RCC 7860 (cell line): ENCODE measurements at places on chromosomes 7 and 10.

- no peak for DNase-seq
Measured at GRCh38 chr10:115321360-115321759, 228.2 kb downstream of the ATRNL1 start.

GRCh38 chr10:77361831-77362230 is 275.8 kb downstream of the KCNMA1 start:
- DNase-seq: no peak

- DNase-seq: no peak
Measured at GRCh38 chr10:20817116-20817515, 80.0 kb downstream of the NEBL start.

DNA sequence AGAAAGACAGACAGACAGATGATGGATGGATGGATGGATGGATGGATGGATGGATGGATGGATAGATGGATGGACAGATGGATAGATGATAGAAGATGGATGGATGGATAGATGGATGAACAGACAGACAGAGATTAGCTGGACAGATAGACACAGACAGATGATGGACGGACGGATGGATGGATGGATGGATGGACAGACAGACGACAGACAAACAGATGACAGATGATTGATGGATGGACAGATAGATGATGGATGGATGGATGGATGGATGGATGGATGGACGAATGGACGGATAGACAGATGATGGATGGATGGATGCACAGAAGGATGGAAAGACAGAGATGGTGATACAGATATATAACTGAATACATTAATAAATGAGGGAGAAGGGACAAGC is 190.9 kb upstream of the CALN1 start:
- no peak for DNase-seq

DNA sequence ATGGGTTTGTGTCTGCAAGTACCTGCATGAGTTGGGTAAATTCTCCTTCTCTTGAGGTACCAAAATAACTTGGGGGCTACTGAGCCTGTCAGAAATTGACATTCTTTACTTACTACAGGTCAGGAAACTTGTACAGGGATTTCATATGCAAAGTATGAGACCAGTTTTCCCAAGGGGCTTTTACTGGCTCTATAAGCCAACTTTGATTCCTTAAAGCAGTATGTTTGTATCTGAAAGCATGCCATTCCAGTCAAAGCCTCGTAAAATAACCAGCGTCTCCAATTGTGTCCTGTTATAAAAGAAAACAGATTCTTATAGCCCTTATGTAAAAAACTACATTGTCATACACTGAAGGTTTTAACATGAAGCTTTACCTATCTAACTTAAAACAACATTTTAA is 90.2 kb downstream of the ZNF467 start:
- no peak for DNase-seq

GRCh38 chr7:35869810-35870209 is 69.0 kb downstream of the SEPTIN7 start:
- no peak for DNase-seq

DNA sequence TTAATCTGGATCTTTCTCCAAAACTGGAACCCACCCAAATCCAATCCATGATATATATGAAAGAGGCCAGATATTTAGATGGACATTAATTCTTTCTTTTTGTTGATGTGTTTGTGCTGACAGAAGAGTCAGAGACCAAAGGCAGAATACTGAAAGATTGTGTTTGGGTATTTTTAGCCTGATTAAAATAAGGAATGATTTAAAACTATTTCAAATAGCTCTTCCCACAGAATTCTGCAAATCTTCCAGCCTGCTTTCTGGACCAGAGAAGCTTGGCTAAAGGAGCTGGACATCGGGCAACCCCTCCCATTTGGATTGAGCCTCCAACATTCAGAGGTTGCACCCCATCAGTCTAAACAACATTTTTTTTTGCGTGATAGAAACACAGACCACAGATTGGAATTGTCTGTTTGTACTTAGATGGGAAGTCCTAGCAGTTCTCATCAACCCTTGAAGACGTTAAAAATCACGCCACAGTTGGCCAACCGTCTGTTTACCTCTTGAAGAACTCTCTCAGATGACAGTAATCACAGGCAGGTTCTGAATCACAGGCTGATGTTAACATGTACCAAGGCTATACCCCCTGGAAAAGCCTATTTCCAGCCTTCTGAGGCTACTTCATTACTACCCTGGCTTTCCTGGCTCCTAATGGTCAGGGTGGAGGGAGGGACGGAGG is 155.2 kb upstream of the NRP1 start:
- no peak for DNase-seq

DNA sequence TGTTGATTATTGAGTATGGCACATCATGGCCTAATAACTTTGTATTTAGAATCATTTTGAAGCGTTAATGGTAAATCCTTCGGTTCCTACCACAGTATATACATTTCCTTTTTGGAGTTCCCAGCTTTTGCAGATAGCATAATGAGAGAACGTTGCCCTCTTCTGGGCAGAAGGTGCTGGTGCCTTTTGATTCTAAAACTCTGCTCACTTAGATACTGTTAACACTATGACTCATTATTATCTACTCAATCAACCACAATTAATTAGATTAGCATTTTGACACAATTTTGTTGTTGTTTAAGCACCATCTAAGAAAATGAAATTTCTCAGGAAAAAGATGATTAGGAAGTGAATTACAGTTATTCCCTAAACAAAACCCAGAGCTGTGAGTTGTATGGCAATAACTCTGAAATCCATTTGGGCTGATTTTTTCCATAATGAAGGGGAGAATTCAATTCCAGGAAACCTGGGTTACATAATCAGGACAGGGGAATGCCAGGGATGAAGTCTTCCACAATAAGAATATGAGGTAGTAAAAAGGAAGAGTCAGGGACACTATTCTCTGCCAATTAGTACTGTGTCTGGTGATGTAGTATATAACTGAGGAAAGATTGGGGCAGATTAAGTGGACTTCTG is 11.5 kb upstream of the DLD start:
- DNase-seq: peak; percentile 48

DNA sequence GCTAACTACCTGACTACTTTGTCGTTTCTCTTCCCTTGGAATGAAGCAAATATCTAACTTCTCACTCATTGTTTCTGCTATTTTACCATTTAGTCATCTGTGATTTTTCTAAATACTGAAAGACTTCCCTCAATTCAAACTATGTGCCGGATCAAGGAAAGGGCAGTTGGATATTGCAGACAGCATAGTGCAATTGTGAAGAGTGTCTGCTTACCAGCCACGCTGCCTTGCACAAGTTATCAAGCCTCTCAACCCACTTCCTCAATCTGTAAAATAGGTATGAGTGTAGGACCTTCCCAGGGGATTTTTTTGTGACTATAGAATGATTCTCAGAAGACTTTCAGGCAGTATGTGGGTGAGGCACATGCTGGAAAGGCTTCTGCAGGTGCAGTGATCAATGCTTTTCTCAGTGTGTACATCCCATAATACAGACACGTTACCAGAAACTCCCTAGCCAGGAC is 54.3 kb downstream of the EGFR start:
- peak; percentile 76 for DNase-seq

GRCh38 chr7:77482015-77482414 is 55.1 kb upstream of the PTPN12 start:
- no peak for DNase-seq

DNA sequence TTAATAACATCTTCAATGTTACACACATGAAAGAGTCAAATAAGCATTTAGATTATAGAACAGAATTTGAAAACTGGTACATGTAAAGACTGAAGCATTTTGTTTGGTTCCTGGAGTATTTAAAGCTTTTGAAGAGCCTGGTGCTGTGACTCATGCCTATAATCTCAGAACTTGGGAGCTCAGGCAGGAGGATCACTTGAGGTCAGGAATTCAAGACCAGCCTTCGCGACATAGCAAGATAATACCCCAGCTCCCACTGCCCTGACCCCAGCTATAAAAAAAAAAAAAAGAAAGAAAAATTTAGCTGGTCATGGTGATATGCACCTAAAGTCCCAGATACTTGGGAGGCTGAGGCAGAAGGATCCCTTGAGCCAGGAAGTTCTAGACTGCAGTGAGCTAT is 87.8 kb downstream of the HDAC9 start:
- DNase-seq: peak; percentile 62

- no peak for DNase-seq
Measured at GRCh38 chr7:134028853-134029252, 98.3 kb upstream of the LRGUK start.

DNA sequence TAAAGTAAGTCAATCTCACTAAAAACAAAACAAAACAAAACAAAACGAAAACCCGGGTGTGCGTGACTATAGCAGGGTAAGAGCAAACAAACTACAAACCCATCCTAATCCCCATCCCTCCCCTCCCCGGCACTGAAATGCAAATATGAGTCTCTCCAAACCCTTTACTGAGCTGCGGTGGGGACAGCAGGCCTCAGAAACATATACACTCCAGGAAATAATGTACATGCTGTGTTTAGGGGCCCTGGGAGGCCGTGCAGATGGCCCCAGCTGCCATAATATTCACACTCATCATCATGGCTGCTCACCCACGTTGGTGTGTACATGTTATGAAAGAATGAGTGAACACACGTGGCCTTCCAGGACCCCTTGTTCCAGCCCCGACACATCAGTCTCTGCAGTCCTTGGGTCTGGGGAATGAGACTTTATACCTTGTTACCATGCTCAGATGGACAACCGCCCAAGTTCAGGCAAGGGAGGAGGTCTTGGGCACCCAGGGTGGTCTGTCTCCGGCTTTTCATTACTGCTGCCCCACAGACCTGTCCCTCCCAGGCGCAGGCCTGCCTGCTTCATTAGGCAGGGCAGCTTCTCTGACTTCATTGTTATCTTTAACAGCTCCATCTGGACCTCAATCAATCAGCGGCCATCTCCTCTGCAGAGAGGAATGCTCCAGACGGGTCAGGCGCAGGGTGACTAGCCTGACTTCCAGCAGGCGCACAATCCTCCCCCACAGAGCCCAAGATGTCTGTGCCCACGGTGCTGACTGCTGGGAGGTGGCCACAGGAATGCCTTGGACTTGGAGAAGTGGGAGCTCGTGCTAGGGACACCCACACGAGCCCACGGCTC is 20.6 kb downstream of the HSPA12A start:
- peak; percentile 93 for DNase-seq

GRCh38 chr7:73612598-73613269 is 11.6 kb downstream of the MLXIPL start:
- peak; percentile 97 for DNase-seq

GRCh38 chr10:98609265-98609664 is 162.5 kb upstream of the HPS1 start:
- no peak for DNase-seq

- DNase-seq: no peak
Measured at GRCh38 chr10:29465384-29465783, 169.4 kb downstream of the SVIL start.

DNA sequence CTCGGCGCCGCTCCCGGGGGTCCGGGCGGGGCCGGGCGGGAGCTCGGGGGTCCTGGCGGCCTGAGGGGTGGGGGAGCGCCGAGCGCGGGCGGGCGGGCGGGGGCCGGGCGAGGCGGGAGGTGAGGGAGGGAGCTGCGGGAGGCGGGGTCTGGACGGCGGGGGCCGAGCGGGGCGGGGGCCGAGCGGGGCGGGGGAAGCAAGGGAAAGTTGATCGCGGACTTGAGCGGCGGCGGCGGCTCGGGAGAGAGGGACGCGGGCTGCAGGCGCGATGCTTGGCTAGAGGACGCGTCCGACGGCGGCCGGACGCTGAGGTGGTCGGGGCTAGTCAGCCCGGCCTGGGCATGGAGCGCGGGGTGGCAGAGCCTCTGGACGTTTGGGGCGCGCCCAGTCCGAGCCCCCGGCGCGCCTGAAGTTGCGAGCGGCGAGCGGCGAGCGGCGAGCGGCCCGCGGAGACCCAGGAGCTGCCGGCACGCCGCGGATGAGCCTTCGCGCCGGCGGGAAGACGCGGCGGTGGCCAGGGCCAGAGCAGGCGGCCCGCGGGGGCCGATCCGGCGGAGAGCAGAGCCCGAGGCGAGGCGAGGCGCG is at the start of gene CDH23:
CDH23 (plus strand) TSS at position 210 of the 585 bp plus-strand sequence. CDS start 42,912 bp downstream, outside the sequence.
- DNase-seq: no peak
